ENCODE measurements at places on chromosomes 6 and 20. TPM values are rescaled to one million over a fixed set of nuclear protein-coding genes. Genes with fewer than 3 reads are reported as not detected.

DNA sequence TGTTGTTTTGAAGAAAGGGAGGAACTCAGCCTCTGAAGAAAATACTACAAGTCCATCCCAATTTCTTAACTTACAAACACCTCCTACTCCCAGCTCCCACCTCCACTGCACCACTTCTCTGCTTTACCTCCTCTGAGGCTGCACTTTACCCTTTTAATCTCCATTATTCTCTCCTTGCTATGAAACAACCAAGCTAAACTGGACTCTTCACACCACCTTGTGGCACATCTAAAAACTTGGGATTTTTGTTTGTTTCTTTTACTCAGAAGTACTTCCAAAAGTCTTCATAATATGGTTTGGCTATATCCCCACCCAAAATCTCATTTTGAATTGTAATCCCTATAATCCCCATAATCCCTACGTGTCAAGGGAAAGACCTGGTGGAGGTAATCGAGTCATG lies 142.2 kb downstream of the MOXD1 start:
- no peaks in the 10 kb centered on the region for H3K4me1 ChIP-seq
- no peak overlapping the region for H3K27ac ChIP-seq
- no peak overlapping the region for H3K4me3 ChIP-seq
- DNase-seq: no peak
- H3K27me3 ChIP-seq: no peaks in the 10 kb centered on the region

- no peaks in the 10 kb centered on the region for H3K27me3 ChIP-seq
- H3K4me1 ChIP-seq: no peaks in the 10 kb centered on the region
- H3K4me3 ChIP-seq: no peak overlapping the region
- H3K36me3 ChIP-seq: no peaks in the 10 kb centered on the region
- H3K27ac ChIP-seq: no peak overlapping the region
These were observed 670.8 kb downstream of the PRKN start for GRCh38 chr6:162056745-162057144.

GRCh38 chr6:13577926-13578325 lies 3.5 kb downstream of the SIRT5 start:
- no peak for DNase-seq
- H3K4me3 ChIP-seq: no peak overlapping the region
- H3K27ac ChIP-seq: no peak overlapping the region
- H3K27me3 ChIP-seq: no peaks in the 10 kb centered on the region
- H3K36me3 ChIP-seq: no peaks in the 10 kb centered on the region

DNA sequence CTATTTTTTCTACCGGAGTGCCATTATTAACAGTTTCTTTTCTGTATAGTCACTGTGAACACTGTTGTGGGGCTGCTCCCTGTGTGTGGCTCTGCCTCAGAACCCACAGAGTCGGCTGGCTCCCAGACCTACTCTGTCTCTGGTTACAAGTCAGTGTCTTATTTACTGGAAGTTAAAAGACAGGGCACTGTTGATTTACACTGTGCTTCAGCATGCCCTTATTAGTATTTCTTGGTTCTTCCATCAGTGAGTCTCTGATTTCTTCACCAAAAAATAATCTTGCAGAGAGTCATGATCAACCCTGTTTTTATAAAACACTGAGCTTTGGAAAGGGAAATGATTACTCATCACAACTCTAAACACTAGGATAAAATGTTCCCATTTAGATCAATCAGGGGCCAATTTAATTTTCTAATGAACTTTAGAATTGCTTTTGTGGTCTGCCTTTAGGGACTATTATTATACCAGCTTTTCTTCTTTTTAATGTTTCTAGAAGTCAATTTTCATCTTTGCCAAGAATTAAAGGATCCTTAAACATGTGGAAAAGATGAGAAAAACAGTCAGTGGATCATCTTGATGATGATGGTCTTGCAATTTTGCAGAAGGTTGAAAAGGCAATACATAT lies 92.6 kb downstream of the UTRN start:
- H3K27ac ChIP-seq: no peak overlapping the region
- no peaks in the 10 kb centered on the region for H3K27me3 ChIP-seq
- DNase-seq: no peak
- H3K4me3 ChIP-seq: no peak overlapping the region
- no peaks in the 10 kb centered on the region for H3K36me3 ChIP-seq

DNA sequence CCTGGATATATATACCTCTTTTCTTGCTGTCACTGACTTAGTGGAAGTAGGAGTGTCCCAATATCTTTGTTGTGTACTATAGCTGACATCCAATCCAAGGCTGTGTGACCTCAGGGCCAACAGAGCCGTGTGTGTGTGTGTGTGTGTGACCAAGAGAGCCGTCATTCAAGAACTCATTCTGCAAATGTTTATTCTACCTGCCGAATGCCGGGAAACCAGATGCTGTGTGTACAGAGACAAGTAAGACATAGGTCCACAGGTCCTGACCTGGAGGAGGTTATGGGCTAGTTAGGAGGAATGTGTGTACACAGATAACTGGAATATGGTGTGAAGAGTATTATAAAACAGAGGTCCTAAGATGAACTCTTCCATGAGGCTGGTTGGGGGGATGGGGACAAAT lies 190.0 kb downstream of the DHX35 start:
- no peaks in the 10 kb centered on the region for H3K36me3 ChIP-seq
- no peaks in the 10 kb centered on the region for H3K27me3 ChIP-seq
- no peak for DNase-seq
- no peak overlapping the region for H3K27ac ChIP-seq

- no peak for DNase-seq
- no peak overlapping the region for H3K27ac ChIP-seq
- peaks cover 19% of the 10 kb centered on the region for H3K4me1 ChIP-seq
- no peak overlapping the region for H3K4me3 ChIP-seq
These were observed 43.7 kb downstream of the HDGFL1 start for GRCh38 chr6:22613051-22613450.

- no peak overlapping the region for H3K27ac ChIP-seq
- H3K4me1 ChIP-seq: no peaks in the 10 kb centered on the region
- no peak overlapping the region for H3K4me3 ChIP-seq
- no peak for DNase-seq
- H3K27me3 ChIP-seq: no peaks in the 10 kb centered on the region
These were observed 9.1 kb downstream of the PRND start for GRCh38 chr20:4730780-4731179.

DNA sequence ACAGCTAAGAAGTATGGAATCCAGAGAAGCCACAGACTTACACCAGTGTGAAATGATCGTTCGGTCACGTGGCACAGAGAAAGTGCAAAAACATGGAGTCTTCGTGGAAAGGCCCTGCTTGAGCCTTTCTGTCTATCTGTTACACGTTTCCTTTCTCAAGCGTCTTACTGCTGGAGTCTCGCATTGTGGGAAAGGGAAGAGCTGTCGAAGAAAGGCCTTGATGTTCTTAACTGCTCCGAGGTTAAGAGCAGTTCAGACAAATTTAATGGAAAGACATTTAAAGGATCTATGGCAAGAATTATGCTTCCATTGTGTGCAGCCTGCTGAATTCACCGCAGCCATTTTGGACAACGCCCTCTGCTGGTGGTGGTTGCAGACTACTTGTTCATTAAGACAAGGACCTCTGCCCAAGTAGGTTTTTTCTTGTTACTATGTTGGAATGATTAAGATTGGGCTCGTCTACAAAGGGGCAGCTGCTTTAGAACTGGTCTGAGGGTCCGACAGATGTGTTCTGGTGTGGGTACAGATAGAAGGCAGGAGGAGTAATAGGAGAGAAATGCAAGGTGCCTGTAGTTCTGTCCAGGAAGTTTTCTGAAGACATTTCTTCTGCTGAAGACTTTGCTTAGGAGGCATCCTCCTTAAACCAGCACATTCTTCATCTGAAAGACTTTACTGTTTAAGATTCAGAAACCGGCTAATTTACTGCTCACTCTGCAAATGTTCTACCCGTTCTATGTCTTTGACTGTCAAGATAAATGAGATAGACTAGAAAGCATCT lies 24.7 kb upstream of the CCN6 start:
- H3K27me3 ChIP-seq: no peaks in the 10 kb centered on the region
- no peaks in the 10 kb centered on the region for H3K36me3 ChIP-seq
- no peak overlapping the region for H3K27ac ChIP-seq

- DNase-seq: no peak
- peaks cover 21% of the 10 kb centered on the region for H3K27me3 ChIP-seq
- peaks cover 11% of the 10 kb centered on the region for H3K4me1 ChIP-seq
- no peaks in the 10 kb centered on the region for H3K36me3 ChIP-seq
These were observed 10.7 kb downstream of the MAFB start for GRCh38 chr20:40678286-40678875.

DNA sequence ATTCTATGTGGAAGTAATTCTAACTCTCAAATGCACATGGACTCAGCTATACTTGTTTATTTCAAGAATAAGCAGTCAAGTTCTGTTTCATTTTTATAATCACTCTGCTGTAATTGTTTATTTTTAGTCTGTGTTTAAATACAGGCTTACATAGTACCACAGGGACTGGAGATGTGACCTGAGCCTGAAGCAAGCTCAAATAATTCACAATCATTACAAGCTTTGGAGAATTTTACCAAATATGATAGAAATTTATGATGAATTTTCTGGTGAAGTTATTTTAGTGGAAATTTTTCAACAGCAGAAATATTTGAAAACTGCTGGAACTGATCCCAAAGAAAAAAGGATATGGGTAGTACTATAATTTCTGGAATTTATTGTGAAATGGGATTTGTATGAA lies 41.6 kb upstream of the DSE start:
- H3K27me3 ChIP-seq: no peaks in the 10 kb centered on the region
- DNase-seq: no peak
- H3K36me3 ChIP-seq: no peaks in the 10 kb centered on the region
- H3K4me3 ChIP-seq: no peak overlapping the region

GRCh38 chr6:116050737-116051136 lies 10.0 kb downstream of the FRK start:
- no peaks in the 10 kb centered on the region for H3K36me3 ChIP-seq
- H3K4me3 ChIP-seq: no peak overlapping the region
- no peak for DNase-seq
- H3K4me1 ChIP-seq: no peaks in the 10 kb centered on the region

GRCh38 chr6:118764766-118765165 lies 113.4 kb upstream of the CEP85L start:
- no peak overlapping the region for H3K27ac ChIP-seq
- no peak for DNase-seq
- H3K4me1 ChIP-seq: no peaks in the 10 kb centered on the region
- H3K27me3 ChIP-seq: no peaks in the 10 kb centered on the region
- no peak overlapping the region for H3K4me3 ChIP-seq

DNA sequence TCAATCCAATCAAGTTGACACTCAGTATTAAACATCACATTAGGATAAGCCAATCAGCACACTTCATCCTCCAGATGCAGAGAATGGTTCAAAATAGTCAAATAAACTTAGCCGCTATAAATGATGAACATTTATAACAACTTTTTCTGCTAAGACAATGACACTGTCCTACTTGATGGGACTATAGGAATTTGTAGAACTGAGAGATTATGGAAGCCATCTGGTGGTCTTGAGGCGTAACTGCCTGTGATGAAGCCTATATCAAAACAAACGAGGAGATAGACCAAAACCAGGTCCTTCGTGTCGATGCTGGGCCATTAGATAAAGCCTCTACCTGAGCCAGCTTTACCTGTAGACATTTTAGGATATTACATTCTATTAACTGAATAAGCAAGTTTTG lies 631.1 kb downstream of the COL12A1 start:
- no peak overlapping the region for H3K27ac ChIP-seq
- no peak overlapping the region for H3K4me3 ChIP-seq
- DNase-seq: no peak
- no peaks in the 10 kb centered on the region for H3K36me3 ChIP-seq
- no peaks in the 10 kb centered on the region for H3K27me3 ChIP-seq

The ECT2L gene
- total RNA-seq: 0.42 TPM

The PEX6 gene
- 31.3 TPM for total RNA-seq

The TRMT11 gene
- total RNA-seq: 19.9 TPM

The LRRC1 gene
- 13.0 TPM for total RNA-seq

All from esophagus muscularis mucosa (tissue), 4 donors.